ENCODE measurements at places on chromosomes 2 and 18.

GRCh38 chr2:147135376-147135775 lies 709.5 kb upstream of the ACVR2A start:
- no peak for DNase-seq

DNA sequence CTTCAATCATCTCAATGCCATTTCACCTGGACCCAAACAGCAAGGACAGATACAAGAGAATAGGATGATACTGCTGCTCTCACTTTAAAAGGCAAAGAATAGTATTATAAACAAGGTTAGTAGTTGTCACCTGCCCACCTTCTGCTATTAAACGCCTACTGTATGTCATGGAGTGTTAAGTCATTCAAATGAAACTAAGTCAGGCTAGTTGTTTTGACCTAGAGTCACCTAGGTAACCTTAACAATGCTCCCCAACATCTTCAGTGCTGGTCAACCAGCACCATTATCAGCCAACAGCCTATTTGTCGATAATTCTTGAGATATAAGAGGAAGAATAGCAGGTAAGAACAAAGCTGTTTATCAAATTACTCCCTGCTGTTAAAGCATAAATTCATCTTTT lies 39.2 kb downstream of the TRIP12 start:
- DNase-seq = no peak

GRCh38 chr2:78486565-78486964 lies 538.9 kb upstream of the REG3G start:
- no peak for DNase-seq

GRCh38 chr18:27967913-27968824 lies 208.8 kb downstream of the CDH2 start:
- DNase-seq = no peak

GRCh38 chr2:28980368-28981015 lies 606 bp upstream of the TOGARAM2 start:
- DNase-seq = no peak

DNA sequence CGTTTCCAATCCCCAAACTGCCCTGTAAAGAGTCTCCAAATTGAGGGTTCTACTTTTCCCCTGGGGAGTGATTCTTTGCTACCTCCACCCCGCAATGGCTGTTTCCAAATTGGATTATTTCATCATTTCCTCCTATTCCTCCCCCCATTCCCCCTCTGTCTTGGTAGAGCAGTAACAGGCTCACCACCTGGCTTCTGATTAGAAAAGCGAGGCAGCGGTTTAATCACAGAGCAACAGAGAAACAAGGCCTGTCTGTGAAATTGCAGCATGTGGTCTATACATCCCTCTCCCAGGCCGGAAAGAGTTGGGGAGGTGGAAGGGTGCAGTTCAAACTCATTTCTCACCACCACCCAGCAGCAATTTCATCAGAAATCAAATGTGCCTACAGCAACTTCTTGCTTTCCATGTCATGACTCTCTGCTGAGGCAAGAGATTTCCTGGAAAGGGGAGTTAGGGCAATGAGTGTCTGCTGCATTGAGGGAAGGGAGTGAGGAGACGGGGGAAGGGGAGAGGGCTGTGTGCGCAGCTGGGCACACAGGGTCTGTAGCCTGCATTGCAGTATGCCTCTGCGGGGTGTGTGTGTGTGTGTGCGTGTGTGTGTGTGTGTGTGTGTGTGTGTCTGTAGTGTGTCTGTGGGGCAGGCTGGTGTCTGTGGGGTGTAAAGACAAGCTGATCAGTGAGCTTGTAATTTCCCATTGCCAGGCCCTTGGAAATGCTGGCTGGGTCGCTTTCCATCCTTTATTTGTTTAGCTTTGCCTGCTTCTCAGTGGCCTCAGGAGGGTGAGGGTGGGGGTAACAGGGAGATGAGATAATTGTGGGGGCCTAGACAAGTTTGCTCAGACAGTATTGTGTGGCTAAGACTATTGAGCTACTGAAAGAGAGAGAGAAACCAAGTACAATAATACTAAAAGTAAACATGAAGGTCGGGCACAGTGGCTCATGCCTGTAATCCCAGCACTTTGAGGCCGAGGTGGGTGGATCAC lies 13.5 kb upstream of the IGFBP2 start:
- no peak for DNase-seq

GRCh38 chr18:25597476-25597875 lies 245.5 kb upstream of the ZNF521 start:
- DNase-seq = no peak

DNA sequence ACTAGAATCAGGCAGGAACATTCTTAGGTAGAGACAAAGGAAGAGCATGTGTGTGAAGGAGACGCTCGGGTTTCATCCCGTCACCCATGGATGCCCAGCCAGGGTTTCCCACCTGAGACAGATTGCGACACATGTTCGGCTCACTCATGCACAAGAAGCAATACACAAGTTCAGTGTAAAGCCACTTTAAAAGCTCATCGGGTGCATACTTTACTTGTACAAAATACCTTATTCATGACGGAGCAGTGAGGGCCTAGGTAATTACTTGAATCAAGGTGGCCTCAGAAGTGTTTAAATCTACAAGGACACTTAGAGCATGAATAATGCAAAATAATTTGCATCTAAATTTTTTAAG lies 42.0 kb downstream of the ZEB2 start:
- no peak for DNase-seq

DNA sequence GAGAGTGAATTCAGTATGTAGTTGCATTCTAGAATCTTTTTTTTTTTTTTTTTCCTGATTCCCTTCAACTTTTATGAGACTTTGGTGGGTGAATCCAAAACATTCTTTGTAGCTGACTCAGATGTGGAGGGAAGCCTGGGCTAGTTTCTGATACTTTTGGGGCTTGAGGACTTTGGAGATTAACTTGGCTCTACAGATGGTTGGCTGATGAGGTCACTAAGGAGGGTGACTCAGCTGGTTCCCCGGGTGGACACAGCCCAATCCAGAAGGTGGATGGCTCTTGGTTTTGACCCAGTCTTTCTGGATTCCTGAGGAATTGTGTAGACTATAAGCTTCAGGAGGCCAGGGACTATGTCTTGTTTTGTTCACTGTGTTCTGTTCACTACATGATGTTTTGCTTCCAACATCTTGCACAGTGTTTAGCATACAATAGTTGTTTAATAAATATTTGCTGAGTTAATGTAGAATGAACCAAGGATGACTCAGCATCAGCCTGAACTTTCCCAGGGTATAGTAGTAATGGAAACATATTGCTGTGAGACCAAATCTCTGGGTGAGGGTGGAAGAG lies 30.5 kb downstream of the LAMA3 start:
- peak; percentile 93 for DNase-seq

DNA sequence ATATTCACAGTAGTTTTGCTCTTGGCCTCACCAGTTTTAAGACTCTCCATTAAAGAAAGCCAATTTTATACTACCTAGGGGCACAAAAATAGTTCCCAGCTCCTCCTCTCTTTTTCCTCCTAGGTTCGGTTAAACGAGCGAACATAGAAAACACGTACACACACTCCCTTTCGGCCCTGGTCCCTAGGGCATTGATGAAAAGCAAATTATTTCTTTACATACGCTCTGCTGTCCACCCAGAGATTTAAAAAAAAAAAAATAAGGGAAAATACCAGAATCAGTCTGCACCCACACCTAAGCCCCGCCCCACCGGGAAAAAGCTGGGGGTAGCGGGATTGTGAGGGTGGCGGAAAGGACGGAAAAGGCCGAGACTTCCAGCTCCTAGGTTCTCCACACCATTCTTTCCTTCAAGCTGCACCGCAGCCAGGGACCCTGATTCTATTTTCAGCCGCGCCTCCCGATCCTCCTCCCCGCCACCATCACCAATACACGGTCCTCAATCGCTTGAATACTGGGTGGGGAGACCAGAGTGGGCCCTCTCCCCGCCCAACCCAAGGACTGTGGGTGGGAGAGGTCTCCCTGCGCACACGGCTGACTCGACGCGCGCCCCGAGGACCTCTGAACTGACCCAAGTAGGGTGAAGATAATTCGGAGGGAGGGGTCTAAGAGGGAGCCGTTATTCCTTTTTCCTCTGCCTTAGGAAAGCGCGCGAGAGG lies 769 bp downstream of the ATF2 start:
- peak; percentile 26 for DNase-seq

- peak; percentile 22 for DNase-seq
Observed at GRCh38 chr18:45324495-45325113, 290.7 kb upstream of the SLC14A2 start.

Measured in RWPE1 (cell line).